ENCODE measurements at places on chromosomes 3 and 15.

GRCh38 chr15:55715355-55716076 lies 27.4 kb downstream of the PRTG start:
- DNase-seq, result no peak

DNA sequence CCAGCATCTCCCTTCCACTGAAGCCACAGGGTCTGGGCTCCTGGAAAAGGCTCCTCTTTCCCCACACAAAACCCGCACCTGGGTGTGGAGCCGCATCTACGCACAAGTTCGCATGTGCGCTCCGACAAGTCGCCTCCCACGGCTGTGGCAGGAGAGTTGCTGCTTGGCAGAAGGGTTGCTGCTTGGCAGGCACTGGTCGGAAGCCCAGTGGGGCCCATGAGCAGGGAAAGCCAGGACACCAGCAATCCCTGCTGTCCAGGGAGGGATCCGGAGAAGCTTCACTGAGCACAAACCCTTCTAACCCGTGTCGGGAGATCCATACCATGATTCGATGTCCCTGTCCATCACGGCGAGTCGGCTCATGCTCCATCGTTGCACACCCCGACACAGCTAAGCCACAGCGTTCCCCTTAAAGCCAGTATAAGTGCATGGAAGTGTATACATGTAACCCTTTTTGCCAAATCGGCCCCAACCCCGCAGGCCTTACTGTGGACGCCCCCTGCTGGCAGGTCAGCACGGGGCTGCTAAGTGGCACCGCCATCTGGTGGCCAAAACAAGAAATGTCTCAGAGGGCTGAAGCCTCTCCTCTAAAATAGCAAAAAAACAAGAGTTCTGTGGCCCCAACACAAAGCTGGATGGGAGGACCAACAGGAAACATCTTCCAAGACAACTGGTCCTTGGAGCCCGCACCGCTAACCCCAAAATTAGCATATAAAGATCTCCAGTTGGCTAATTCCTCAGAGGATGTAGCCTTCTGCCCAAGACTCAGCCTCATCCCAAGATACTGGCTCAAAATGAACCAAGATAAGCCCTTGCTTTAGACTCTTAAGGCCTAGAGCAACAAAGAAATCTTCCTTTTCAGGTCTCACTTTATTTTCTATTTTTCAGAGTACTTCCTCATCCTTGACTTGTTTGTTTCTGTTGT lies 8.3 kb downstream of the ANKRD63 start:
- peak; percentile 84 for DNase-seq

DNA sequence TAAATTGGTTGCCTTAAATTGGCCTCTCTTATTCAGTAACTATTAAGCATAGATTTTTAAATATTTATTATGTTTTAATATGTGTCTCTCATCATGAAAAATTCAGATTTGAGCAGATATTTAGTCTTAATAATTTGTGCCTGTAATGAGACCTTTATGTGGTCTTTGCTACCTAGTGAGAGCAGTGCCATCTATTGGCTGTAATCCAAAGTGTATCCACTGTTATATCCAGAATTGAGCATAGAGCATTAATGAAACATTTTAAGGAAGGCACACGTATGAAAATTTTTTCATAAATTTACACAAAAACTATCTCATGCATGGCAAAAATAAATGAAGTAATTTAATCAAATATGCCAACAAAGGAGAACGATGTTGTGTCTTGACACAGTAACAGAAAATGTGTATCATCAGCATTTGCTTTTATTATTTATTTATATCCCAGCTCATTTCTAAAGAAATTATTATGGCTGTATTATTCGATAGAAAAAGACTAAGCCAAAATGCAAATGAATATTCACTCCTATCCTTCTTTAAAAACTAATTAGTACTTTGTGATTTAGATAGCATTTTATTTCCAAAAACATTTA lies 203.5 kb downstream of the RSRC1 start:
- DNase-seq, result no peak

- no peak for DNase-seq
These were observed 136.1 kb upstream of the MME start for GRCh38 chr3:154943981-154944380.

DNA sequence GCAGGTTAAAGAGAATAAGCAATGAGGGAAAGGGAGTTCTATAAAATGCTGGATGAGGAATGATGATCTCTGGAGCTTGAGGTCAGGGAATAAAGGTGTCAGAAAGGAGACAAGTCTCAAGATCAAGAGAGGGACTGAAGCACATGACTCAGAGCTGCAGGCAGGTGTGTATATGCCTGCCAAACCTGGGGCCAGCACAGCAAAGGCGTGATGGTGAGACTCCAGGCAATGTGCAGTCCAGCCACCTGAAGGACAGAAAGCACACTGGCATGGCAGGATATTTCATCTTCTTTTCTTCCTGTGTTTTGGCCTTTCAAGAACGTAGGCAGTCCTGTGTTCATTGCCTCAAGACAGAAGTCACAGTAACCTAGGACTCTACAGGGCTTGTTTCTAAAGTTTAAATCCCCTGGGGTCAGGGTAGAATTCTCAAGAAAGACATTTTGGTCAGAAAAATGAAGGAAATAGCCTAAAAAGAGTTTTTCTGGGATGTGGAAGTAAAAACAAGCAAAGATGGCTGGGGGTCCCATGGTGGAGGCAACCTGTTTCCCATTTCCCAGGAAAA lies 55.5 kb upstream of the TOPAZ1 start:
- no peak for DNase-seq

- DNase-seq, result no peak
These were observed 183.2 kb downstream of the FNDC3B start for GRCh38 chr3:172222478-172223071.

GRCh38 chr15:91795235-91795634 lies 58.3 kb upstream of the SLCO3A1 start:
- no peak for DNase-seq

DNA sequence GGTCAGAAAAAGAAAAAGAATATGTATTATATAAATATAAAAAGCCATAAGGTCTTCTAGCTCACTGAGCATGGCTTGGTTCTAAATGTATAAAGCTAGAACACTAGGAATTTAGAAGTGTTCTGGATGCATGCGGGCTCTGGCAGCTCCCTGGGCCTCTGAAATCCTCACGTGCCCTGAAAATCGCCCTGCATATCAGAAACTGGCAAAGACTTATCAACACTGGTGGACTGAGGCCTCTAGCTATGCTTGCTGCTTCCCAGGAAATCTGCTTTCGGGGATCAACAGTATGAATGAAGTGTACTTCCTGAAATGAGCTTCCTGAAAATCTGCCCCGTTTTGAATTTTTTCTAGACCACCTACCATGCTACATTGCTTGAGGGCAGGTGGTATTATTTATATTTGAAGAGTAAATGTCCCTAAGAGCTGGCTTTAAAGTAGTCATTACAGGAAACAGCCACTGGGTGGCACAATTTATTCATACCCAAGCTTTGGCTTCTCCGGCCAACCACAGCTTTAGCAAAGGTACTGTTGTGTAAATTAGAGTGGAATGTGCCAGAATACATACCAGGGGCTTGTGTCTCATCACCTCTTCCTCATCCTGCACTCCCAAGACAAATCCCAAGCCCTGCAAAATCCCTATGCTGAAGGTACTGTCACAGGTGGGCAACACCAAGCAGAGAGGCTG lies 17.7 kb downstream of the CRTAP start:
- DNase-seq, result no peak

DNA sequence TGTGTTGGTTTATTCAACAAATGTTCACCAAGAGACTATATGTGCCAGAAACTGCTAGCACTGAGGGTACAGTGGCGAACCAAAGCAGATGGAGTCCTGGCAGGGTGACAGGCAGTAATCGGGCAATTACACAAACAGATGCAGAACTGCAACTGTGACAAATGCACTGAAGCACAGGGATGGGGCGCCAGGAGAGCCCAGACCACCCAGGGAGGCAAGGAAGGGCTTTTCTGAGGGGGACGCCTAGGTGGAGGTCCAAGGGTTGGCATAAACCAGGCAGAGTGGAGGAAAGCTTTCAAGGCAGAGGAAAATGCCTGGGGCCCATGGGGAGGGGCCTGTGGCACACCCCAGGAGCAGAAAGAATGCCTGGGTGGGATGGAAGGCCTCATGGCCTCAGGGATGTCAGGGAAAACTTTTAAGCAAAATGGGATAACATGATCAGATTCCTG lies 5.5 kb downstream of the DIS3L start:
- DNase-seq, result no peak

- DNase-seq, result no peak
These were observed 45.7 kb downstream of the CD86 start for GRCh38 chr3:122100591-122101463.

- no peak for DNase-seq
These were observed 23.5 kb downstream of the DOCK3 start for GRCh38 chr3:50698269-50698668.

DNA sequence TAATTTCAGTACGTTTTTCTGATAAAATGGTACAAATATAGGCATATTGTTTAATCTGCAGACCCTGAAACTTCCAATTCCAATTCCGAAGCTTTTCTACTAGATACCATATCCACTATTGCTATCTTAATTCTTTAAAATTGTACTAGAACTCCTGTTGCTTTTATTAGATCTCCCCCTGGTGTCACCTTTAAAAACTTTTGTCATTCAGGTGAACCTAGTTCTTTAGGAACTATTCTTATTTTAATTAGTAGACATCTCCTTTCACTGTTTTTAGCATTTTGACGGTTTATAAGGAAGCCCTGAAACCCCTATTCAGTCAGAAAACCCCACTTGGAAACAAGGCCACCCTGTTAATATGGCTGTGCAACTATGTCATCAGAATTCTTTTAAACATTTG lies 22.3 kb downstream of the C2CD4B start:
- no peak for DNase-seq

DNA sequence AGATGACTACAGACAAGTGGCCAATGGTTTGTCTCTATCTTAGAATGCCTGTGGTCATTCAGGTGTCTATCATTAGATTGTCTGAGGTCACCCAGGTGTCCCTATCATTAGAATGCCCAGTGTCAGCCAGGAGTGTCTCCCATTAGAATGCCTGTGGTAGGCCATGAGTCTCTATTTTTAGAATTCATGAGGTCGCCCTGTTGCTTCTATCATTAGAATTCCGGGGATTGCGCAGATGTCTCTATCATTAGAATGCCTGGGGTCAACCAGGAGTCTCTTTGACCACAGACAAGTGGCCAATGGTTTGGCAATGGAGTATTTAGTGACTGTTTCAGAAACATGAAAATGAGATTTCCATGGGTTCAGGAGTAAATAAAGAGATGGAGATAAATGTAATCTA lies 7.6 kb downstream of the RTP2 start:
- DNase-seq, result no peak

DNA sequence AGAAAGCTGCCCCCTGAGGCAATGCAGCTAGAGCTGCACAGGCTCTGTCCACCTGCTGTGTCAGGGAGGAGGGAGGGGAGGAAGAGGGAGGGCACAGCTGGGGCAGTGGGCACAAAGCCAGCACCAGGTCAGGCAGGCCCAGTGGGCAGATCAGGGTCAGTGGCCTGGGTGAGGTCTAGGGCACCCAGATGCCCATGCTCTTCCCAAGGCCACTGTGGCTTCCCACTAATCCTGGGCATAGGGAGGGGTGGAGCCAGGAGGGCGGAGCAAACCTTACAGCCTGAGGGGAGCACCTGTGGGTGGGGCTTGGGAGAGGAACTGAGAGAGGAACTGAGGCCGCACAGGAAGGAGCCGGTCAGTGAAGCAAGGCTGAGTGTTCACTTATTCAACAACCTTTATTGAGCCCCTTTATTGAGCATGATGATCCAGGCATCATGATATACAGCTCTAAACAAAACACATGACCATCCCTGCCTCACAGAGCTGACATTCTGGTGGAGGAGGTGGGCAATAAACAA lies 55.0 kb downstream of the RHCG start:
- no peak for DNase-seq

DNA sequence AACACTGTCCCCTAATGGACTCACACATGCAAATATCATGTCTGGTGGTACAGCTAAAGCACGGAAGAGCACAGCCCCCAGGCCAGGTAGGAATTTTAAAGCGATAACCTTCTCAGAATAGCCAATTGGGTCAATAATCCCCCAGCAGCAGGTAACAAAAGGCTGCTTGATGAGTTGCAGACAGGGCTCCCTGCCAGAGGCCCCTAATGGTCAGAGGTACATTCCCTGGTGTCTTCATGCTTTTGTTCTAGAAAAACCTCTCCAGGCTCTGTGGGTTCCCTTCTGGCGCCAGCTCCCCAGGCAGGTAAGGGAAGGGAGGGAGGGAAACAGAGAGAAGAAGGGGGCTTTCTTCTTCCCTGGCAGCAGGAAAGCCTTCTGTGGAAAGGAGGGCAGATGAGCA lies 43.4 kb upstream of the PRTG start:
- DNase-seq, result no peak

DNA sequence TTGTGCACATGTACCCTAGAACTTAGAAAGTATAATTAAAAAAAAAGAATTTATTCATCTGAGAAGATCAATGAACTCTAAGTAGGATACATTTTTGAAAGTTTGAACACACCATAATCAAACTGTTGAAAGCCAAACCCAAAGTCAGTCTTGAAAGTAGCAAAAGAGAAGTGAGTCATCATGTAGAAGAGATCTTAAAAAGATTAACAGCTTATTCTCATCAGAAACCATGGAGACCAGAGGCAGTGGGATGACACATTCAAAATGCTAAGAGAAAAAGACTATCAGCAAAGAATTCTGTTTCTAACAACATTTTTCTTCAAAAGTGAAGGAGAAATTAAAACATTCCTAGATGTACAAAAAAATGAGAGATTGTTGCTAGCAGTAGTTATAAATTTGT lies 60.7 kb downstream of the TIMP4 start:
- no peak for DNase-seq

DNA sequence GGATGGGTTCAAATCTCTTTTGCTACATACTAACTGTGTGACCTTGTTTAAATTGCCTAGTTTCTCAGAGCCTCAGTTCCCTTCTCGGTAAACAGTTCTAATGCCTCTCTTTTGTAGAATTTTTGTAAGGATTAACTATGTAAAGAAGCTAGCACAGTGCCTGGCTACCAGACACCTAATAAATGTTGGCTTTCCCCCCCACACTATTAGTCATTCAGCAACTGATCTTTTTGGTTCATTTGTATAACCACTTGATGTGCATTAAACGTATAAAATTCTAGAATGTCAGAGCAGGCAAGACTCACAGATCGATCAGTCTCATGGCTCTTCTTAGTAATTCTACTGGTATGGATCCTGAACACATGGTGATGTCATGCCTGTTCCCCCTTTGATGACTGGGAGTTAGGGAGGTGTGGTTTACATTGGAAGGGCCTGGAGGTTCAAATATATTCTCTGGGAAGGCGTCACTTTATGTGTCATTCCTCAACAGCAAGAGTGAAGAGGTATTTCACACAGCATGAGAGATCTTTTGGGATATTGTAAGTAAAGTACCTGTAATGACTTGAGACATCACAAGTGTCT lies 6.5 kb downstream of the TAGLN3 start:
- no peak for DNase-seq

GRCh38 chr3:146469150-146470017 lies at the start of gene PLSCR2:
Gene PLSCR2 (minus strand): TSS chr3:146469561. CDS start chr3:146459904, 9,657 bp downstream.
- DNase-seq, result peak; percentile 79

GRCh38 chr3:46924921-46925584 lies 47.5 kb downstream of the PTH1R start:
- no peak for DNase-seq

DNA sequence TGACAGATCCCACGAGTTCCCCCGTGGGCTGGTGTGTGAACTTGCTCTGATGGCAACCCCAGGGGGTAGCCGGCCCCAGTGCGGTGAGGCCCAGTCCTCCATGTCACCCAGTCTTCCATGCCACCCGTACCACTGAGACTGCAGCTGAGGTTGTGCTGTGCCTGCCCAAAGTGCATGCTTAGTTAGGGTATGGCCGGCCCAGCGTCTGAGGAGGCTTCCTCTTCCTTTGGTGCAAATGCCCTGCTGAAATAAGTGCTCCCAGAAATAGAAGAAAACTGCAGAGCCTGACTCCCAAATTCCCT lies 31.5 kb downstream of the MGLL start:
- DNase-seq, result no peak

Measured in activated naive CD4-positive, alpha-beta T cell treated with anti-CD3 and anti-CD28 coated beads, Interleukin-2, amount 50 U/mL, for 72 hours (primary cell).